Mesothelial cell of epicardium (in vitro differentiated cells): ENCODE measurements at places on chromosomes 5 and 9. TPM values are rescaled to one million over a fixed set of nuclear protein-coding genes. Genes with fewer than 3 reads are reported as not detected.

Gene MYOZ3
- total RNA-seq = 8.5 to 9.4 TPM (median 8.5 TPM) in 3 replicates

Gene CDC20B
- total RNA-seq = 0.09 to 0.16 TPM in 2 of 3 replicates, not detected in the other

Gene CHSY3
- 3.6 to 4.8 TPM (median 3.6 TPM) in 3 replicates for total RNA-seq

Gene SNCB
- total RNA-seq = not detected in 3 replicates

Gene RANBP3L
- total RNA-seq = 0.47 to 1.0 TPM (median 0.52 TPM) in 3 replicates

Gene GDNF
- total RNA-seq = 0.51 to 0.86 TPM (median 0.85 TPM) in 3 replicates

Gene CCDC183
- 25.1 to 29.1 TPM (median 26.5 TPM) in 3 replicates for total RNA-seq

Gene ADCY2
- 0.84 to 3.0 TPM (median 0.86 TPM) in 3 replicates for total RNA-seq

Gene SERF1A
- total RNA-seq = 21.8 to 25.6 TPM (median 23.3 TPM) in 3 replicates

Gene NIM1K
- total RNA-seq = 0.22 to 0.40 TPM (median 0.29 TPM) in 3 replicates

Gene IL5
- not detected in 3 replicates for total RNA-seq

Gene TTLL11
- 4.8 to 7.2 TPM (median 5.2 TPM) in 3 replicates for total RNA-seq

Gene CDKN2A
- 79.5 to 88.5 TPM (median 86.1 TPM) in 3 replicates for total RNA-seq
